ENCODE measurements at places on chromosomes 1 and 21.

GRCh38 chr1:184820218-184820750 is 65.6 kb upstream of the EDEM3 start:
- DNase-seq: no peak

- DNase-seq: no peak
Measured at GRCh38 chr1:171911506-171911905, 70.2 kb downstream of the DNM3 start.

DNA sequence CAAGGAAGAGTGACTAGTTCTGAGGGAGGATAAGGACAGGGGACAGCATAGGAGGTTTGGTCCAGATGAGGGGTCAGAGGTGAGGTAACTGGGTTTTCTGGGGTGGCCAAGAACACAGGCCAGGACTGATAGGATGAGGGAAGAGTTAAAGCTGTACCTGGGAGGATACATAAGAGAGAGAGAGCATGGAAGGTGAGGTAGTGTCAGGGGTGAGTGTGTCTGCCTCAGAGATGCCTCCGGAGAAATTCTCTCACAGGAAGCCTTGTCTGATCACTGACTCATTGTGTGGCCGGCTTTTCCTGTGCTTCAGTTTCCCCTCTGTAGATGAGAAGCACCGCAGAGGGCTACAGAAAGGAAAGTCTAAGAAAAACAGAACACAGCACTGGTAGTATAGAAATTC is 40.2 kb downstream of the FASLG start:
- peak; percentile 27 for DNase-seq

GRCh38 chr1:223620297-223620897 is 45.1 kb downstream of the CAPN8 start:
- DNase-seq: no peak

DNA sequence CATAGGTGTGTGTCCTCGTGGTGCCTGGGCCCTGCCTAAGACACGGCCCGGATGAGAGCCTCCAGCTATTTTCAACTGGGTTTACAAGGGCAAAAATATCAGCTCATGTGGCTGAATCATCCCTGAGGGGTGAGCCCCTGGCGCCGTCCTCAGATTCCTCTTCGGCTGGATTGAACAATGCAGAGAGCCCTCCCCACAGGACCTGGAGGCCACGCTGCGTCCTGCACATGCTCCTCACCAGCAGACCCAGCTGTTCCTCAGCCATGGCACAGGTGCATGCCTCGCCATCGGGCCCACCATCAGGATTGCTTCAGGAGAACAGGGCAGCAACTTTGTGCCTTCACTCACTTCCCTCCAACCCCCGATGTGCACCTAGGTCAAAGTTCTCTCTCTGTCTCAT is 35.3 kb downstream of the TFF3 start:
- DNase-seq: no peak

DNA sequence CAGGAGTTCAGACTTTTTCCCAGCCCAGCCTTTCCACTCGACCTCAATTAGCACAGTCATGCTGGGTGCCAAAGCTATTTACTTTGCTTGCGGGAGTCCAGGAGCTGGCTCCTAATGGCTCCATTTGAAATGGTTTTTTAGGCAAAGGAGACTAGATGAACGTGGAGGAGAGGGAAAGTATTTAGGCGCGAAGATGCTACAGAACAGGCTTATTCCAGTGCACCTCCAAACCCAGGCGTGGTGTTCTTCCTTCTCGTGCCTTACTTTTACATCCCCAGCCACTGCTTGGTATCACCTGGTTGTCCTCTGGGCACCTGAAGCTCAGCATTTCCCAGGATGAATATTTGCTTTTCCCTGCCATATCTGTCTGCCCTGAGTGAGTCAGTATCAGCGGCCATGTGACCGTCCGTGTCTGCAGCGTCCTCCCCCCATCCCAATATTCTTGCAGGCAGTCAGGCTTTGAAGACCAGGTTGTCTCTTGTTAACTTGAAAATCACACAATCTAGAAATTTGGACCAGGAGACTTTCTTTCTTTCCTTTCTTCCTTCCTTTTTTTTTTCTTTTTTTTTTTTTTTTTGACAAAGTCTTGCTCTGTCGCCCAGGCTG is 198.5 kb downstream of the DYRK1A start:
- DNase-seq: peak; percentile 7

Measured in urothelium cell line (cell line).